ENCODE measurements at places on chromosomes 6 and 20.

- no peak for DNase-seq
These were observed 38.0 kb downstream of the CITED2 start for GRCh38 chr6:139336488-139336887.

- no peak for DNase-seq
These were observed 27.7 kb downstream of the PTGIS start for GRCh38 chr20:49540232-49540620.

DNA sequence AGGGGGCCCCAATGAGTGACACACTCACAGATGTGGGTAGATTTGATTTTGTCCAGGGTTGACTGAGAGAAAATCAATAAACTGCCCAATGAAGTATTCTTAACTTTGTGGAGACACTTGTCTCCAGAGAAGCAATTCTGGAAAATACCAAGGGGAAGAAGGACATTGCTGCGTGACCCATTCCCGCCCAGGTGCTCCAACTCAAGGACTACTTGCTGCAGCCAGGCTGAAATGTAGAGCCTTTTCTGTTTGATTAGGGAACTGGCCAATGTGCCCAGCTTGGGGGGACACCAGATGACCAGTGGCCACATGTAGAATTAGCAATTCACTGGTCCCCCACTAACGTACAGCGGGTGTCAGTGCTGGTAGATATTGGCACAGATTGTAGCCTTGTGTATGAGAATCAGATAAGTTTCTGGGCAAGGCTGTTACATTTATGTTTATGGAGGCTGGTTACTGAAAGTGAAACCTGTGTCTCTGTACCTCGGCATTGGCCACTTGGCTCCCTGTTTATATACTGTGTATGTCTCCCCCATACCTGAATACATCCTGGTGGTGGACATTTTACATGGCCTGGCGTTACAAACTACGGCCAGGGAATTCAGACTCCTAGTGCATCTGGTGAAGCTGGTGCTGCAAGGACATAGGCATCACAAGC, 32.3 kb downstream of the HDDC2 start:
- DNase-seq = no peak

DNA sequence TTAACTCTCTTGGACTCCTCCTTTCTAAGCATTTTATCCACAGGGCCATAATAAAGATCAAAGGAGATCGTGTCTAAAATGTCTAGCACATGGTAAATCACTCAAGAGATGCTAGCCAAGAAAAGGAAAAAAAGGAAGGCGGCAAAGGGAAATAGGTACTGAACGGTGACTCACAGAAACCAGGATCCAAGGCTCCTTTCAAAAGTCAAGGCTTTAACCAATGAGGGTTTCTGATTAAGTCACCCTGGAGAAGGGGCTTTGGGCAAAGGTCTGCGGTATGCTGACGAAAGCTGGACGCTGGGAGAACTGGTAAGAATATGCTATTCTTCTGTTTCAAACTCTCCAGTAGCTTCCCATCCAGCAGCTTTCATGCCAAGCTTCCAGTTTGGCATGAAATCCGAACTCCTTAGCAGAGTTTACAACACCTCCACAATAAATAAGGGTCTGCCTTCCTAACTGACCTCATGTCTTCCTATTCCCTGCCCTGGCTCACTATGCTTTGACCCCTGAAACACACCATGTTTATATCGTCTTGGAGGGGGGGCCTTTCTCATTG, 1.0 kb downstream of the TOMM34 start:
- no peak for DNase-seq
